Mucosa of descending colon (tissue), 3 donors: ENCODE measurements at places on chromosomes 16 and 17. TPM values are rescaled to one million over a fixed set of nuclear protein-coding genes. Genes with fewer than 3 reads are reported as not detected.

- DNase-seq, result peak; percentile 79
Measured at GRCh38 chr17:40903129-40903847, 18.2 kb upstream of the KRT20 start.

- DNase-seq, result no peak
Measured at GRCh38 chr17:78058001-78058400, 70.6 kb downstream of the TMC6 start.

GRCh38 chr17:41666708-41667279, 21.9 kb upstream of the EIF1 start:
- DNase-seq, result peak; percentile 90

GRCh38 chr17:55794725-55795482, 44.1 kb downstream of the PCTP start:
- no peak for DNase-seq

GRCh38 chr16:1297018-1297696, 12.3 kb upstream of the UBE2I start:
- no peak for DNase-seq

KIF2B gene
- total RNA-seq, result not detected

PLXDC1 gene
- 2.4 TPM for total RNA-seq
